ENCODE measurements at places on chromosomes 2 and 18.

DNA sequence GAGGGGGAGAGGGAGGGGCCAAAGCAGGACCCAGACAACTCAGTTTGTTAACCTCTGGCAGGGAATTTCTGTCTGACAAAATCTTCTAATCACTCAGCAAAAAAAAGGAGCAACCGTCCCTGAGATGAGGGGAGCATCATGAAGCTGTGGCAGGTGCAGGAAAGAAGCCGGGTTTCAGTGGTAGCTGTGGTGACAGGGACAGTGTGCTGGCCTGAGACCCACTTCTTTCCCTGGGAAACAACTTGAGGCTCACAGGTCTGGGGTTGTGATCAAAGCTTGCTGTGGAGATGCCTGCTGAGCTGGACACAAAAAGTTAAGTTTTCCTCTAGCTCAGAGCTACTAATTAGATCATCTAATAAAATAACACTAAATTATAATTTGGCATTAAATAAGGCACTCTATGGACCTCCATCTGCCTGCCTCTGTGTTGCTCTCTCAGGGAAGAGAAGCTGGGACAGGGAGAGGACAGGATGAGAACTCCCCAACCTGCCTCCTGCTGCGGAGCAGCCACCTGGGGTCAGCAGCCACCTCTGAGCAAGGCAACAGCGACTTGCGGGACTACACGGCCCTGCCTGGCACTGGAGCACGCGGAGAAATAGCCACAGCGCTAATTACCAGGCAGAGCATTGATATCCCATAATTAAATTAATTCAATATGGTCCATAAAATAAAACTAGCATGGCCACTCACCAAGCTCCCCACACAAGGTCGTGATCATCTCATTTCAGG is 104.6 kb upstream of the TEX51 start:
- no peak for DNase-seq

GRCh38 chr2:11696736-11697102 is 26.7 kb upstream of the NTSR2 start:
- no peak for DNase-seq

- no peak for DNase-seq
Measured at GRCh38 chr2:119552902-119553301, 8.7 kb downstream of the CFAP221 start.

GRCh38 chr18:59286341-59286740 is 13.1 kb upstream of the RAX start:
- DNase-seq, result no peak

DNA sequence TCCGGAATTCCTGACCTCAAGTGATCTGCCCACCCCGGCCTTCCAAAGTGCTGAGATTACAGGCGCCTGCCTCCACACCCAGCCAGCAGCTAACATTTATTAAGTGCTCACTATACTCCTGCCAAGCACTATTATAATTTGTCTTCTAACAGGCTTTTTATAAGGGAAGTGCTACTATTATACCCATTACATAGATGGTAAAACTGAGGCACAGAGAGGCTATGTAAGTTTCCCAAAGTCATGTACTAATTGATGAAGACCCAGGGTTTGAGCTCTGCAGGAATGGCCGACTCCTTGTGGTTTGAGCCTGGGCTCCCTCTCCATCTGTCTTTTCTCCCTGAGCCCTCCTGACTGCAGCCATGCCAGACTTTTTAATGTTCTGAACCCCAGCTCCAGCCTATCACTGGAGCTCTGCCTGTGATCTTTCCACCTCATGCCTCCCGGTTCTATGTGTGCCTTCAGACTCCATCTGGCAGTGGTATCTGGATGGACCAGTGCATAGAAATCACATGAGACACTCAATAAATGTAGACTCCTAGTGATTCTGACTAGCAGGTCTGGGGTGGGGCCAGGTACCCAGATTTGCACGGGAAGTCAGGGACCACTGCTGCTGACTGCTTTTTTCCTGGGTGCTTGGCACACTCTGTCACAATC is 197.1 kb downstream of the NEDD4L start:
- no peak for DNase-seq

DNA sequence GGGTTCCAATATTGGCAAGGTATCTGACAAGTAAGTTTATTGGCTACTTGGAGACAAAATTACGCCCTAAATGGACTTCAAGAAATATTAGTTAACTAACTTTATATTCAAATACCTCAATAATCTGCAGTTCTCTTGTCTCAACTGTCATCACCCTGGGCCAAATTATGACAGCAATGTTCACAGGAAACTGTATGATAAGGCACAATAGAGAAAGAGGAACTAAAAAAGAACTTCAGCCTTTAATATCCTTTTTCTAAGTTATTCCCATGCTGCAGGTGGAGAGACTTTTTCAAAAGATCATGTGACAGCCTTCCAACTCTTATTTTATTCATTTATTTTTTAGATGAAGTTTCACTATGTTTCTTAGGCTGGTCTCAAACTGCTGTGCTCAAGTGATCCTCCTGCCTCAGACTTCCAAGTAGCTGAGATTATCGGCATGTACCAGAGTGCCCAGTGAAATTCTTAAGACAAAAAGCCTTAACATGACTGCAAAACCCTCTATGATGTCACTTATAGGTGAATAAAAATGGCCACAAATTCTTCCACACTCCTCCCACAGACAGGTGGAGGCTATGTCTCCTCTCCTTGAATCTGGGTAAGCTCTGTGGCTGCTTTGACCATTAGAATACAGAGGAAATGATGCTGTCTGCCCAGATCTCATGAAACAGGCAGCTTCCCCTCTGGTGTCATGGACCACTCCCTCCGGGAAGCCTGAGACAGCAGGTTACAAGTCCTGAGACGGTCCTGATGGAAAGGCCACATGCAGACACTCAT is 211.0 kb downstream of the TGIF1 start:
- DNase-seq, result no peak

GRCh38 chr2:224994242-224994823 is 47.9 kb downstream of the DOCK10 start:
- DNase-seq, result no peak

DNA sequence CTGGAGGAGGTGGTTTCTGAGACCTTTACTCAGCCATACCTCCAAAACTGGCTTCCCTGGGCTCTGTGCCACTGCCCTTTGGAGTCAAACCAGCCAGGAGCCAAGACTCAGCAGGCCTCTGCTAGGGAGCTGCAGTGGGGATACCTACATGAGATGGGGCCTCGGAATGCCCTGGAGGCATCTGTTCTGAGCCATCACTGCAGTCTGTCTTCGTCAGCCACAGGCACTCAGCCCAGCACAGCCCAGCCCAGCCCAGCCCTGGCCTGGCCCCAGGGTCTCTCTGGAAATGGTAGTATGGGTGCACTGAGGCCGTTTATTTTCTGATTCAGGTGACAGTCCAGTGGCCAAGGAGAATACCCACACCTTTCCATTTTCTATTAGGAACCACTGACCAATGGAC is 209.8 kb downstream of the CELF4 start:
- no peak for DNase-seq

GRCh38 chr2:88170472-88170892 is 336 bp downstream of the THNSL2 start:
- no peak for DNase-seq

GRCh38 chr2:236755278-236755840 is 185.7 kb downstream of the ACKR3 start:
- no peak for DNase-seq

DNA sequence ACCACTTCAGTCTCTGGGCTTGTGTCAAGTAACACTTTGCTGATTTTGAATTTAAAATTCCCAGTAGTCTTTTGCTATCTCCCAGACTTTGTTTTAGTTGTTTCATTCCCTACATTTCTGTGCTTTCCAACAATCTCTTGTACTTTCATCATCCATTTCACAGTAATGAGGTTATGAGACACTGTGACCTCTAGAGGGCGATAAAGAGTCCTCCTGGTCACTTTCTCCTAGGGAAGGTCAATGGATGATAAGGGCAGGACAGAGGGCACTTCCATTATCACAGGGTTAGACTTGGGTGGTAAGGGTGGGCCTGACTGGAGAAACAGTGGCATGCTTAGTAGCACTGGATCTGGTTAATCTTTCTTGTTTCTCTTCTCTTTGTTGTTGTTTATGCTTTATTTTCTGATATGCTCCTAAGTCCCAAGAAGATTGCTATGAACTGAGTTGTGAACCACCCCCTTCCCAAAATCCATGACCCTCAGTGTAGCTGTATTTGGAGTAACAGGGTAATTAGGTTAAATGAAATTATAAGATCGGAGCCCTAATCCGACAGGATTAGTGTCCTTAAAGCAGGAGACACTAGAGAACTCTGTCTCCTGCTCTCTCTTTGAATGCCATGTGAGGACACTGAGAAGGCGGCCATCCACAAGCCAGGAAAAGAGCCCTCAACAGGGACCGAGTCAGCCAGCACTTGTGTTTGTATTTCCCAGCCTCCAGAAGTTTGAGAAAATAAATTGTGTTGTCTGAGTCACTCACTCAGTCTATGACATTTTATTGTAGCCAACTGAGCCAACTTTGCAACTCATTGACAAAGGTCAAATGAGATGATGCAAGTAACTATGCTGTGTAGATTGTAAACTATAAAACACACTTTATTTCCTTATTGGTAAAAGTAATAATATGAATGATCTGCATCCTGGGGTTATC is 779.2 kb downstream of the CNTNAP5 start:
- no peak for DNase-seq

GRCh38 chr2:8018956-8019355 is 662.9 kb upstream of the ID2 start:
- no peak for DNase-seq

DNA sequence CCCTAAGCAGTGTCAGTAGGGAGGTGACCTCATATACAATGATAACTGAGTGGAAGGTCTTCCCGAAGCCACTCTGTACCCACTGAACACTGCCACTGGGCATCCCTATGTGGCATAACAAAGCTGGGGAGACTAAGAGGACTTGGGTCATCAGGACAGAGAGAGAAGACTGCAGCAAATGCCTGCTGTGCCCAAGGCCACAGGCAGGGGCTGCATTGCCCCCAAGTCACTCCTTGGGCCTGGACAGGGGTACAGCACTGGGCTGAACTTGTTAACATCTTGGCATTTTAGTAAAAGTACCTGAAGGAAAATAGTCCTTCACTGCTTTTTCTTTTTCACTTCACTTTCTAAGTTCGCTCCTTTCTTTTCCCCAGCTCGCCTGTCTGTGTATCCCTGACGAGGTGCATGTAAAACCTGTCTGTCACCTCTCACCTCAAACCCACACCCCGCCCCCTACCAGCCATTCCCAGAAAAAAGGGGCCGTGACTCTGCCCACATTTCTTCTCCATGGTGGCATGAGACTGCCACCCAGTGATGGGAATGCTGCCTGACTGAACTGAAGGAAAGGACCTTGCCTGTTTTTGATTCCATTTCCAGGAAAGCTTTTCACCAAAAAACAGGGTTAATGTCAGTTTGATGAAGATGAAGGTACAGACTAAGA is 62.9 kb downstream of the MTHFD2 start:
- no peak for DNase-seq

GRCh38 chr2:106306387-106306786 is 112.3 kb upstream of the UXS1 start:
- no peak for DNase-seq

- no peak for DNase-seq
Measured at GRCh38 chr2:132034646-132035045, 127.1 kb downstream of the ANKRD30BL start.

GRCh38 chr2:196442211-196442610 is 197.3 kb upstream of the CCDC150 start:
- no peak for DNase-seq

GRCh38 chr2:95056461-95057459 is 31.3 kb downstream of the MAL start:
- DNase-seq, result no peak

DNA sequence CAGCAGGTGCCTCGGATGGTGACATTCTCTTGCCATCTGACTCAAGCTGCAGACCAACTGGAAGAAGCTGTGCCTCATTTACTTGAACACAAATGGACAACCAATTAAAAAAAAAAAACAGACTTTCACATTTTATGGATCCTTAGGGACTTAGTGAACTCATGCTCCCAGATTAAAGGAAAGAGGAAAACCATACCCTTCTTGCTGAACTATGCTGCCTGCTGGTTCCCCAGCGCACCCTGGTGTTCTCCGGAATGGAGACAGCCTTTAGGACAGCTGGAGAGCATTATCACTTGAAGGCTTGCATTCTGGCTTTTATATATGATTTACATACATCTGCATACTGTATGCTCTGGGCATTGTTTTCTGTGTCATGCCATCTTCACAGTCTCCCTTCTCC is 370.7 kb downstream of the SLC4A3 start:
- no peak for DNase-seq

Data from hypothalamus (tissue), 51 donors.